ENCODE measurements at places on chromosomes 3 and 15.

- no peak for DNase-seq
These were observed 848.6 kb downstream of the IGSF11 start for GRCh38 chr3:118186051-118186450.

GRCh38 chr15:101530224-101530958 lies 40.9 kb upstream of the PCSK6 start:
- no peak for DNase-seq

DNA sequence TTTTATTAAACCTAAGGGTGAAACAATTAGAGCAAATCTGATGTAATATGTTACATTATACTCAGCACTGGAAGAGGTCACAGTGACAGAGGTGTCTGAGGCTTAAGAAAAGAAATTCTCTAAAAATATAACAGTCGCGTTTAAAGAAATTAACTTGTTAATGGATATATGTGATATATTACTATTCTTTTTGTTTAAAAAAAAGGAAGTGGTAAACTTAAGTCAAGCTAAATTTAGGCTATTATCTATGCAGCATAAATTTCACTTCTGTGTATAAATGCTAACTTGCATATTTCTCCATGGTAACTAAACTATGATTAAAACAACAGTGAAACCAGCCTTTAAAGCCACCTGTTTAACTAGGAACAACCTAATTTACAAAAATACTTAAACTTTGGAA lies 191.3 kb downstream of the FOXP1 start:
- no peak for DNase-seq

- DNase-seq: no peak
These were observed 1.3 kb downstream of the FAM43A start for GRCh38 chr3:194686816-194687637.

DNA sequence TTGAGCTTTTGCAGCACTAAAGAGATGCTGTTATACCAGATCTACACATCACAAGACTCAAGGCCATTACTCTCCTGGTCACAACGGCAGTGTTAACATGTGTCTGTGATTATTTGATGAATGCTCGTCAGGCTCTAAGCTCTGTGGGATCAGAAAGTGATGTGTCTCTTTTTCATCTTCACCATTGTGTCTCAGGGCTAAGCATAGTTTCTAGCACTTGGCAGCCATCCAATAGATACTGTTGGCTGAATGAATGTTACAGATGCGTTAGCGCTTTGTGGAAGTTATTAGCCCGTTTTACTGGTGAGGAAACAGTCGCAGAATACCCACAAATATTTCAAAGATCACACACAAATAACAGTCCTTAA lies 1.2 kb upstream of the FAM81A start:
- DNase-seq: no peak

- no peak for DNase-seq
These were observed 71.3 kb downstream of the TRAK1 start for GRCh38 chr3:42162462-42162861.

- DNase-seq: no peak
These were observed 94.7 kb downstream of the LRIG1 start for GRCh38 chr3:66406163-66406562.

GRCh38 chr3:148464246-148464645 lies 233.5 kb upstream of the AGTR1 start:
- no peak for DNase-seq

DNA sequence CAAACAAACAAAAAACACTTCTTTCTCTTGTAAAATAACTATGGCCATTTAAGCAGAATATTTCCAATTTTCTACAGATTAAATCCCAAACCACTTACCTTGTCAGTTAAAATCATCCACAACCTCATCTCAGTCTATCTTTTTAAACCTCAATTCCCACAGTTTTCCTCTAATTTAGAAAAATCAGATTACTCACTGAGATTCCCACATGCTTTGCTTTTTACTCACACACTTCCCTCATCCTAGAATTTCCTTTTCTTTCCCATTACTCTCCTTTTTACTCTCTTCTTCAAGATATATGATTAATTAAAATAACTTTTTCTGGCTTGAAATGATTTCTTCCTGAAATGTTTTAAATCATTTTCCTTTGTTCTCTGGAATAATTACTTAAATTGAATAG lies 790.7 kb downstream of the ROBO1 start:
- DNase-seq: no peak

DNA sequence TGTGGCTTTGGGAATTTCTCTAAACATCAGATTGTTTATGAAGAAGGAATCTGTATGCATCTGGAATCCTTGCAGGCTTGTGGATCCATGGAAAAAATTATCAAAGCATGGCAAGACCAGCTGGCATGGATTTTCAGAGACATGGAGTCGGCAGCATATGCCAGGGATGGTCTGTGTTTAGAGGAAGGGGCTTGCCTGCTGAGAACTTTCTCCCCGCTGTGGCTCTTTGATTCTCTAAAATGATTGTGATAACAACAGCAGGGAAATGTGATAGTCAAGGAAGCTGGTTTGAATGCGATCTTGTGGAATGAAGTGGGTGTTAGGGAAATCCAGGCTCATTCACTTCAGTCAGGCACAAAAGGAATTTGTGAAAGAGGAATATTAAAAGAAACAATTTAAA lies 245.7 kb upstream of the THRB start:
- DNase-seq: no peak

- DNase-seq: no peak
These were observed 6.3 kb downstream of the TSEN2 start for GRCh38 chr3:12490547-12490946.

- no peak for DNase-seq
These were observed 173.0 kb downstream of the EBLN2 start for GRCh38 chr3:73234354-73235014.

GRCh38 chr15:99228120-99228770 lies 21.1 kb downstream of the TTC23 start:
- no peak for DNase-seq

DNA sequence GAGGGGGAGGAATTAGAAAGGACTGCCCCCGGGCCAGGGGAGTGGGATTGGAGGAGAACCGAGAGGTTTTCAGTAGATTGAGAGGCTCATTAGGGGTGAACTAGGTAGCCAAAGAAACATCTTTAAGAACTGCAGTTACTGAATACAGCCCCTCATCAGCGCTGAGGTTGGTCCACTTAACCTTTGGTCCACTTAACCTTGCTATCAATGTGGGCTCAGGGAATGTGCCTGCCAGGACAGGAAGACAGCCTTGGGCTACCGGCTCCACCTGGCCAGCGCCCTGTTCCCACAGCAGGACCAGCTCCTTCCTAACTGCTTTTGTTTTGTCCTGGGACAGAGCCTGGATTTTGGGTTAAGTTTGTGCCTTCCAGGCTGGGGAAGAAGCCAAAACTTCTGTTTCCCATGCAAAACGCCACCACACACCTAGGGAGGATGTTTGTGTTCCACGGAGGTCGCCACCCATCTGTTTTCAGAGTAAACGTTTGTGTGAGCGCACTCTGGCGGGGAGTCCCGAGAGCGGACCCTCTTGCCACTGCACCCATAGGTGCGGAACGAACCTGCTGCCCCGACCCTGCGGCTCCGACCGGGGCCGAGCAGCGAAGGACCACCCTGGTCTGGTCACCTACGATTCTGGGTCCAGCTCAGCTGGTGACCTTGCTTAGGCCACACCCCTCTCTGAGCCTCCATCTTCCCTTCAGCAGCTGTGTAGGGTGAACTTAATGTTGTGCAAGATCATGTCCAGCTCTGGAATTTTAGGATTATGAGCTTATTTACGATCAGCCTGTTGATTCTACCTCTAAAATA lies 107.4 kb downstream of the VGLL4 start:
- DNase-seq: no peak

DNA sequence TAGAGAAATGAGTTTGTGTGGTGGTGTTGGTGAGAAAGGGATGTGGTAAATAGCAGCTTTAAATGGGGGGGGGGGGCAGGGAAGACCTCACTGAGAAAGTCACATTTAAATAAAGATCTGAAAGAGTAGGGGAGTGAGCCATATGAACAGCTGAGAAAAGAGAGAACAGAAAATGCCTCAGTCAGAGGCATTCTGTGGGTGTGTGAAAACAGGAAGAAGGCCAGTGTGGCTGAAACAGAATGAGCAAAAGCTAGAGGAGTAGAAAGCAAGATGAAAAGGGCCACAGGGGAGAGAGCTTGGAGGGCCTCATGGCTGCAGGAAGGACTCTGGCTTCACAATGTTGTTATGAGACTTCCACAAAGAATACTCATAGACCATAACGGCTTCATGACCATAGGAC lies 783.3 kb downstream of the ZPLD1 start:
- DNase-seq: no peak

DNA sequence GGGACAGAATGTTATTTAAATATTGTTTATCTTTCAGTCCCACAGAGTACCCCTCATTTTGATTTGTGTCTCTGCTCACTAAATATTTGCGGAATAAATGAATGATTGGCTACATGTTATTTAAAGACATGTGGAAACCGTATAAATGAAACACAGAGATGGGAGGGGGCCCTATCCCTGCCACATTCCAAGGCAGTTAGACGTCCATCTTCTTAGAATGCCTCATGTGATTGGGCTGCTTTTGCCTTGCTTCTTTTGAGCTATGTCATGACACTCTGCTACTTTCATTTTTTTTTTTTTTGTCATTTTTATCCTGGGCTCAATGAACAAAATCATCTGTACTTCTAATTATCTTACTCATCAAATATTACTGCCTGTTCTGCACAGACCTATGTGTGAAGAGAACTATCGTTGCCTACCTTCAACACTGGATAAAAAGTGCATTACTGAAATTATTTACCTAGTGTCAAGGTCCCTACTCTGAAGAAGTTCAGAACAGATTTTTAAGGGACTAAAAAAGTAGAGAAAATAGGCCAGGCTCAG lies 83.9 kb upstream of the FAM98B start:
- no peak for DNase-seq

DNA sequence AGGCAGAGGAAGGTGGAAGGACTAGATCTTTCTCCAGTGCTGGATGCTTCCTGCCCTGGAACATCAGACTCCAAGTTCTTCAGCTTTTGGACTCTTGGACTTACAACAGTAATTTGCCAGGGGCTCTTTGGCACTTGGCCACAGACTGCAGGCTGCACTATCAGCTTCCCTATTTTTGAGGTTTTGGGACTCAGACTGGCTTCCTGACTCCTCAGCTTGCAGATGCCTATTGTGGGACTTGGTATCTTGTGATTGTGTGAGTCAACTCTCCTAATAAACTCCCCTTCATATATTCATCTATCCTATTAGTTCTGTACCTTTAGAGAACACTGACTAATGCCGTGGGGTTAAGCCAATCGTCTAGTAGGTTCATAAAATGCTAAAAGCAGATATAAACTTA lies 8.8 kb upstream of the B3GNT5 start:
- DNase-seq: no peak

DNA sequence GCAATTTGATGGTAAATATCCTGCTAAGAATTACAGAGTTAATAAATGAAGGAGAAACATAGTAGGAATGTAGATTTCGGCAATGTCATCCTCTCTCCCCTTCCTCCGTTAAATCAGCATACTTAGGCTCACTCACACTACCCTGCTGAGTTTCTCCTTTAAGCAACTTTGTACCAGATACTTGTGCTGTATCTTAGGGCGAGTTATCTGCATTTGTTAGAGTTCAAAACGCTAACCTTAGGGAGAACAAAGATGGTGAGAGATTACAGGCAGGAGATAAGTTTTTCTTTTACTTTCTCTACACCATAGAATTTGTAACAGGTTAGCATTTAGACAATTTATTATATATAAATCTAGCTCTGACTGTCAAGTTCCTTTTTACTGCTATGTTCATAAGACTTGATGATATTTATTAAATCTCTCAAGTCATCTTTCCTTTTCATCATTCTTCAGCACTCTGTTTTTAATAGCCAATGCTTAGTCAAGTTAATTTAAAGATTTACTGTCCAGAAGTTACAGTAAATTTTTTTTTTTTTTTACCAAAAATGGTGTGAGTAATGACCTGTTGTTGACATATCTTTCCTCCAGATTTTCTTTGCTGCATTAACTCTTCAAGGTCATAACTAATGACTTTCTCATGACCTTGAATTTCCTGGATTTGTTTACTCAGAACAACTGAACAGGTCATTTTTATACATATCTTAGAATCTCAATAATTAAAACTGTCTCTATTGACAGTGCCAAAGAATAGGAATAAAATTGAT lies 22.2 kb downstream of the SUCNR1 start:
- DNase-seq: no peak

- DNase-seq: no peak
These were observed 29.7 kb downstream of the HDAC11 start for GRCh38 chr3:13509816-13510192.

DNA sequence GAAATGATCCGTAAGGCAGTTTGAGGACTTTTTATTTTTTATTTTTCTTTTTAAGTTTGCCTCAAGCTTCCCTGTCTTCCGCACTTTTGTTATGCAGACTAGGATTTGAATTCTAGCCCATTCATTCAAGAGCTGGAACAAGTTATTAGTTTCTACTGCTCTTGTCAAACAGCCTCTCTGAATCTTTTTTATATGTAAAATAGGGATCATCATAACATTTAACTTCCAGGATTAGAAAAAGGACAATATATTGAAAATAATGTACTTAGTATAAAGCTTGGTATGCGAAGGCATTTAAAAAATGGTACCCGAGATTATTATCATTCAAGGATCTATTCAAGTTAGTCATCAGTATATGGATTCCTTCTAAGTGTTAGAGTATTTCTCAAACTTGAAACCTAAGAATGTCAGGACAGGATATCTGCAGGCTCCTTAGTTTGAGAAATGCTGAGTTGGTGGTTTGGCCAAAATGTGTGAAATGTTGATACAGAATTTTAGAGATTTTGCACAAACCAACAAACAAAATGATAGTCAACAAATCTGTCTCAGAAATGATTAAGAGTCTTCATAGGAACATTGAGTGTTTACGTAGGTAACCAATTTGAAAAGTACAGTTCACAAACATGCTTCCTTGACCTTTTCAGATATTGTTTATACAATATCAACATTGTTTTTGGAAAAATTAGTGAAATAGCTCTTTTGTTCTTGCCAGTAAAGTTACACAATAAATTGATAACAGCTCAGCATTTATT lies 40.5 kb upstream of the IGSF10 start:
- no peak for DNase-seq

GRCh38 chr3:149589332-149589731 lies 68.5 kb downstream of the WWTR1 start:
- no peak for DNase-seq

GRCh38 chr3:148081926-148082325 lies 615.8 kb upstream of the AGTR1 start:
- DNase-seq: no peak

DNA sequence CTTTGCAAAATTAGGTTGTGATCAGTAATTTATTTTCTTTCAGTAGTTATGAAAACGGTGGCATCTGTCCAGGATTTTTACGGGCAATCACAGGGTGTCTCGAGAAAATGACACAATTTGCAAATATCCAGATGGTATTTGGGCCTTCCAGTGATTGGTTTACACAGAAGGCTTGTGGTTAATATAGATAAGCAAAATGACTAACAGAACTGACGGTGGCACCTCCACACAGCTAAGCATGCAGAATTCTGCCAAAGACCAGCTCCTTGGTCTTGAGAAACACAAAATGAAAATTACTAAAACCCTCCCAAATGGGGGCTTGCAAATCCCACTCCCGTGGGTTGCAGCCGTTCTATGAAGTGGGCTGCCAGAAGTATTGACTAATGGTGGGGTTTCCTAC lies 5.5 kb downstream of the ARHGEF3 start:
- no peak for DNase-seq

- no peak for DNase-seq
These were observed 112.6 kb downstream of the GABRB3 start for GRCh38 chr15:26660241-26660640.

- no peak for DNase-seq
These were observed 450.1 kb upstream of the THBS1 start for GRCh38 chr15:39130556-39131379.

Data from dorsolateral prefrontal cortex (tissue), 122 donors.